ENCODE measurements at places on chromosomes 3 and 15.
A peak's percentile ranks its signal among the peaks of the same experiment; 100 is the strongest.

GRCh38 chr15:72590427-72590826 lies 64.1 kb upstream of the GOLGA6B start:
- DNase-seq: no peak

GRCh38 chr3:182533394-182533793 lies 259.9 kb upstream of the ATP11B start:
- DNase-seq: peak; percentile 73

- no peak for DNase-seq
Observed at GRCh38 chr3:180749796-180750195, 70.5 kb upstream of the CCDC39 start.

- no peak for DNase-seq
Observed at GRCh38 chr15:25774871-25775270, 88.3 kb downstream of the ATP10A start.

GRCh38 chr3:3081381-3082233 lies 28.6 kb downstream of the IL5RA start:
- no peak for DNase-seq

DNA sequence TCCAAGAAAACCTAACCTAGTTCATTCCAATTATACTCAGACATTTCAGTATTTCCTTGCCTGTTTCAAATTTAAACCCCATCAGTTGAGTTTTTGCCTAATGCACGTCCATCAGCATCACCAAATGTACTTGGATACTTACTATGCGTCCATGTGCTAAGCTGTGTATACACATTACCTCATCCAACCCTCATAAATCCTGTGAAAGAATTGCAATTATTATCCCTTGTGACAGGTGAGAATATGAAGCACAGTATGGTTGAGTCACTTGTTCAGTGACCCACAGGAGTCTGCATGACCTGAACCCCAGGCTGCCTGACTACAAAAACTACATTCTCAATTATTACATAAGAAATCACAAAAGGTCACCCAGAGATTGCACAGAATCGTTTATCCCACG lies 2.5 kb downstream of the OR5K2 start:
- no peak for DNase-seq

DNA sequence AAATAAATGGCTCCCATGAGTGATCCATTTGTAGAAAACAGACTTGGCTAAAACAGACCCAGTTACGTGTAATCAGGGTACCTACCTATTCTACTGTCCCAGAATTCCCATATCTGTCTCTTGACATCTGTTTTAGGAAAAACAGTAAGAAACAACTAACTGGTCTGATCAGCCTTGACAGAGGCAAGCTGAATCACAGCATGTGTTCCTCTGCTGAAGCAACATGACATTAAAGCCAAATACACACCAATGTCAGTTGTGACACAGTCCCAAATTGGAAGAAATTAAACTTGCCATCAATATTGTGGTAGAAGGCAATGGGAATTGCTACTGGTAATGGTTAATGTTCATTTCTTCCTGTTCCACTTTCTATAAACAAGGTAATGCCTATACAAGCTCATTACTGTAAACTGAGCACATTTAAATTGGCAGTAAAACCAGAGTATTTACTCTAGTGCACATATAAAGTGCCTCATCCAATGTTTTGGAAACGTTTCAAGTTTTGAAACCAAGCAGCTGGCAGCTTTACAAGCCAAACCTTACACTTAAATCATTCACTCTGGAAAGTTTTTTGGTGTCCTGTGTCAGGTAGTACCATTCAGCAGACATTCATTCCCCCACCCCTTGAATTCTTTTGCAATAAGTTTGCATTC lies 27.0 kb downstream of the ALDH1A2 start:
- peak; percentile 21 for DNase-seq

GRCh38 chr15:29822684-29823459 lies 604 bp upstream of the TJP1 start:
- no peak for DNase-seq

- no peak for DNase-seq
Observed at GRCh38 chr3:195736866-195737490, 16.2 kb downstream of the MUC20 start.

- DNase-seq: no peak
Observed at GRCh38 chr3:160458151-160458550, 8.6 kb upstream of the TRIM59 start.

- DNase-seq: no peak
Observed at GRCh38 chr3:191136347-191136746, 62.7 kb upstream of the OSTN start.

GRCh38 chr15:70501849-70502248 lies 261.5 kb downstream of the UACA start:
- DNase-seq: no peak

- DNase-seq: no peak
Observed at GRCh38 chr15:35182841-35183479, 97.9 kb upstream of the NANOGP8 start.

DNA sequence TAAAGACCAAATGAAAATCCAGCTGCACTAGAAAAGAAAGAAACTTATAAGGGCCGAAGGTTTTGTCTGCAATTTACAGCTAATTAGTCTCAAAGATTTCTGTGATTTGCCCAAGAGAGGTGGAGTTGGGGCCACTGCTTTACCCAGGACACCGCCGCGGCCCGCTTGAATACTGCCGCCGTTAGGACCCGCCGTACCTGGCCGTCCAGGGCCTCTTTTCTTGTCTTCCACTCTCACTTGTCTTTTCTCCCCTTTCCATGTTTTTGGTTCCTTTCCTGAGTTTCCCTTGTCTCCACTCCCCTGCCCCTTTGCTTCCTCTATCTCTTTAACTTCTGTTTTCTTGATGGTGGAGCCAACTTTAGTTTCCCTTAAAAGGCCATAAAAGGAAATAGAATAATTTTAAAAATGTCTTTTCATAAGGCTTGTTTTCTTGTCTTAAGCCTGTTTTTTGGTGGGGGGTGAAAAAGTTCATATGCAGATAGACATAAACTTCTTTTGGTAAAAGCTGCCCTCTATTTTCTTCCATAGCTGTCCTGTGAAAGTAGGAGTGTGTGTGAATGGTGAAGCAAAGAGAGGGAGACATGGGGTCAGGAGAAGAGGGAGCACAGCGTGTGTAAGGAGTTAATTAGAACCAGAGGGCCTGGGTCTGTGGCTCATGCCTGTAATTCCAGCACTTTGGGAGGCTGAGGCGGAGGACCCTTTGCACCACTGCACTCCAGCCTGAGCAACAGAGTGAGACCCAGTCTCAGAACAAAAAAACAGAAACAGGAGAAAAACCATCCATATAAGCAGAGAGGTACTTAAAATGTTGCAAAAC lies 16.0 kb upstream of the CCNL1 start:
- DNase-seq: no peak

GRCh38 chr3:43468133-43468532 lies 153.7 kb downstream of the ANO10 start:
- no peak for DNase-seq

DNA sequence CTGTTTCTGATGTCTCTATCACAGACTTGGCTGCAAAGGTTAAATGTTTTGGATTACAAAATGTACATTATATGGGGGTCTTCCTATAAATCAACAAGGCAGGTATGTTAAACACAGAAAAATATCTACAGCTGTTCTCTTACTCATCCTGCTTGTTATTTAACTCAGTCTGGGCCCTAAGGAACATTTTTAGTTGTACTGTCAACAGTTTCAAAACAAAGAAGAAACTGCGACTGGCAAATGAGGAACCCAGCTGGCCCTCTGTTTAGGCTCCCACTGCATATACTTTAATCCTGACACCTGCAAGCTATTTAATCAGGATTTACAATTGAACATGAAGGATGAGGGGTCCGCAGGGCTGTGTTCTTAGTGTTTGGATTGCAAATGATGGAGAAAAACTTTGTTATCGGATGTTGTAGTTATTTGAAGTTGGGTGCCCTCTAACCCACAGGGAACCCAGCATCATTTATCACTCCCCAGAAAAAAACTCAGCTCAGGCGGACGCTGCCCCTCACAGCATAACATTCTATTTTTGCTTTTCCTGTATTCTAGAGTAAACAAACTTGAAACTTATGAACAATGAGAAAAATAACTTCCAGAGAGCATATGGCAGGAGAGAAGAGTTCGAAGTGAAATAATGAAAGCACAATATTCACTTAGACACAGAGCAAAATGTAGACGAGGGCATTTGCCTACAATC lies 91.2 kb downstream of the POLR2M start:
- no peak for DNase-seq

DNA sequence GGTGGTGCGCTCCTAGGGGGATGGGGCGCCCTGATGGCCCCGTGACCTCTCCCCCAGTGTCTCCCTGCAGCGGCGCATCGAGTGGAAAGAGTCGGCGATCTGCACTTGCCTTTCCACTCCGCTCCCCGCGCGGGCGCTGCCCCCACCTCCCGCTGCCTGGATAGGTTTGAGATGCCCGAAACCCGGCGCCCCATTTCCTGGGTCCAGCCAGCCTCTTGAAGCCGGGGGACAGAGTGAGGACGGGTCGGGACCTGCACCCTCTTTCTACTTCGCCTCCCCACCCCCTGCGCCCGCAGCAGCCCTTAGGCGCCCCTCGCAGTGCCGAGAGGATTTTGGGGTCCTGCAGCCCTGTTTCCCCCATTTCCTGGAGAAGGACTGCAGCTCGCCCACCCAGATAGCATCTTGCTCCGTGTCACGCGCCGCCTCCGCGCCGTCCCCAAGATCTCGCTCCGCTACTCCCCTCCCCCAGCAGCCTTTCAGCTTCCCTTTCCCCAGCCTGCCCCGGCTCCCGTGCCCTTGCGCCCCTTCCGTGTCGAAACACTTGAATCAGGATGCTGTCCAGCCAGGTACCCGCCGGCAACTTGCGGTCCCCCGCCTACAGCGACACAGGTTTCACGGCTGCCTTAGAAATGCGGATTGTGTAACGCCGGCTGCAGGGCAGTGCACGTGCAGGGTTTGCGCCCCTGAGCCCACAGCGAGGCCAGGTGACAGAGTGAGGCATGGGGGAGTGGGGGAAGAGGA lies 519 bp downstream of the ABHD6 start:
- DNase-seq: no peak

DNA sequence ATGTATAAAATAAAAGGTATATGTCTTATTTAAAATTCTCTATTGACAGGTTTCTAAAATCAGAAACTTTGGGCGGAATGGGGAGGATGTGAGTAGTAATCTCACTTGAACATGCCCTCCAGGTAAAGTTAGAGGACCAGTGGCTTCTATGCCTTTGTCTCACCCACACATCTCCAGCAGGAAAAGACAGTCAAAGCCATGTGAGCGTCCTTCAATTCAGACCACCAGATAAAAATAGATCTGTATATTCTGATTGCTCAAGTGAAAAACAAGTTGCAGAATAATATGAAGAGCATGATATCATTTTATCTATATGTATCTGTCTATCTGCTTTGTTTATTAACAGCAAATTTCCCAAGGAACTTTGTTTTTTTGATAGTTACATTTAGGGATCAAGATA lies 152.2 kb downstream of the TMCO5A start:
- DNase-seq: no peak

DNA sequence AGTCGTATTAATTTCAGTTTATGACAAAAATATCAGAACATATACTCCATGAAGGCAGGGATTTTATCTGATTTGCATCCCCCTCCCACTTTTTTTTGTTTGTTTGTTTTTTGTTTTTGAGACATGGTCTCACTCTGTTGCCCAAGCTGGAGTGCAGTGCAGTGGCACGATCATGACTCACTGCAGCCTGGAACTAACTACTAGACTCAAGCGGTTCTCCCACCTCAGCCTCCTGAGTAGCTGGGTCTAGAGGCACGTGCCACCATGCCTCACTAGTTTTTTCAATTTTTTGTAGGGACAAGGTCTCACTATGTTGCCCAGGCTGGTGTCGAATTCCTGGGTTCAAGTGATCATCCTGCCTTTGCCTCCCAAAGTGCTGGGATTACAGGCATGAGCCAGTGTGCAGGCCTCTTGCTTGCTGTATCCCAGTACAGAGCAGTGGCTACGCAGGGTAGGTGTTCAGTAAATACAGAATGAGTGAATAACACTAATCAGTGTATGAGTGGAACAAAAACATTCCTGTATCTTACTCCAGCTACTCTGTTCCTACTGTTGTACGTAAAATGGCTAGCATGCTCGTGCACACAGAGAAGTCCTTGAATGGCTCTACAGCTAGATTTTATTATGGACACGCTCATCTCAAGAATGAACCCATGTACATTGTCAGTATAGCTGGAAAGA lies 272.4 kb downstream of the FOXP1 start:
- no peak for DNase-seq

DNA sequence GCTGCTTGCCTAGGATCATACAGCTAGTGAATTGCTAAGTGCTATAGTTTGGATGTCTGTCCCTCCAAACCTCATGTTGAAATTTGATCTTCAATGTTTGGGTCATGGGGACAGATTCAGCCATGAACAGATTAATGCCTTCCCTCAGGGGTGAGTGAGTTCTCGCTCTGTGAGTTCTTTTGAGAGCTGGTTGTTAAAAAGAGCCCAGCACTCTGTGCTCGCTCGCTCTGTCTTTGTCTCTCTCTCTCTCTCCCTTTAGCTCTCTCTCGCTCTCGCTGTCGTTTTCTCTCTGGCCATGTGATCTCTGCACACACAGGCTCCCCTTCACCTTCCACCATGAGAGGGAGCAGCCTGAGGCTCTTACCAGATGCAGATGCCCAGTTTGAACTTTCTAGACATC lies 14.9 kb downstream of the TRH start:
- DNase-seq: no peak

GRCh38 chr15:101326026-101326315 lies 30.9 kb upstream of the SNRPA1 start:
- no peak for DNase-seq

GRCh38 chr3:162945626-162946025 lies 1449.0 kb downstream of the OTOL1 start:
- no peak for DNase-seq

- no peak for DNase-seq
Observed at GRCh38 chr3:112143251-112143650, 10.2 kb upstream of the GCSAM start.
